ENCODE measurements at places on chromosomes 3 and 15.
A peak's percentile ranks its signal among the peaks of the same experiment; 100 is the strongest.

DNA sequence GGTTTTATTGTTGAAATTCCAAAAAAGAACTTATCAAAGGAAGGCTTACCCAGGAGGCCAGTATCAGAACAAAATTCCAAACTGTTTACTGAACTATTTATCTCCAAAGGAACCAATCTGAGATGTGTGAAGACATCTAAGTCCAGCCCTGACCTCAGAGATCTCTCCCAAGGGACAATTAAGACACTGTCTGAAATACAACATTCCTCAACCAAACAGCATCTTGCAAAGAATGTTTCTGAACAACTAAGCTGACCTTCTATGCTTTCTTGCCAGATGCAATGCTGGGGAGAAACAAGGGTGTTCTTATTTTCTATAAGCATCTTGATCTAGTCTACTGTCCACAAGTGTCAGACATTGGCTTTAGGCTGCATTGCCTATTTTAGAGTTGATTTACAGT, 13.6 kb downstream of the PDZRN3 start:
- DNase-seq = no peak

GRCh38 chr3:24365168-24365567, 129.5 kb downstream of the THRB start:
- no peak for DNase-seq

GRCh38 chr3:192170659-192171058, 556.7 kb downstream of the FGF12 start:
- DNase-seq = no peak

GRCh38 chr3:135736740-135737139, 228.8 kb upstream of the PPP2R3A start:
- no peak for DNase-seq

GRCh38 chr3:187213616-187214015, 16.3 kb downstream of the RTP1 start:
- no peak for DNase-seq

GRCh38 chr15:70415398-70415797, 317.7 kb upstream of the TLE3 start:
- DNase-seq = no peak

DNA sequence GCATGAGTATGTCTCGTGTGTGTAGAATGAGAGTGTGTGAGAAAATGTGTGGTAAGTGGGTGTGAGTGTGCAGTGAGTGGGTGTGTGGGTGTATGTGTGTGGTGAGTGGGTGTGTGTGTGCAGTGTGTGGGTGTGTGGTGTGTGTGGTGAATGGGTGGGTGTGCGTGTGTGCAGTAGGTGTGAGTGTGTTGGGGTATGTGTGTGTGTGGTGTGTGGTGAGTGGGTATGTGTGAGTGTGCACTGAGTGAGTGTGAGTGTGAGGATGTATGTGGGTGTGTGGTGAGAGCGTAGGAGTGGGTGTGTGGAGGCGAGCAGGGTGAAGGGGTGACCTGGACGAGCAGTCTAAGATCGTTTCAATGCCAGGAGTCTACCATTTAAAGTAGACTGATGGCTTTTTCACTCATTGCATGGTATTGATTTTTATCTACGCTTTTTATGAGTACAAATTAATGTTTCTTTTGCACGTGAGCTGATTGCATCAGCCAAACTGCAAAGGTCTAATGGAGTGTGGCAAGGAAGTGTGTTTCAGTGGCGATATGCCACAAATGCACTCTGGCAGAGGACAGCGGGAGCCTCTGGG, 1.6 kb upstream of the CPN2 start:
- DNase-seq = no peak

GRCh38 chr15:29115093-29115991, 154.3 kb downstream of the NSMCE3 start:
- peak; percentile 10 for DNase-seq

Measured in activated CD4-positive, alpha-beta T cell treated with anti-CD3 and anti-CD28 coated beads, Interleukin-2, amount 50 U/mL, for 48 hours (primary cell).